SW 1271 (cell line): ENCODE measurements at places on chromosomes 1 and 21.

GRCh38 chr1:197902454-197903195 lies at the start of gene C1orf53:
Gene C1orf53, plus strand, starts transcription at chr1:197902630. Its CDS starts 20 bp downstream, at chr1:197902650.
- peak; percentile 56 for DNase-seq

- DNase-seq: no peak
These were observed 42.2 kb downstream of the KCNK1 start for GRCh38 chr1:233656032-233656635.

DNA sequence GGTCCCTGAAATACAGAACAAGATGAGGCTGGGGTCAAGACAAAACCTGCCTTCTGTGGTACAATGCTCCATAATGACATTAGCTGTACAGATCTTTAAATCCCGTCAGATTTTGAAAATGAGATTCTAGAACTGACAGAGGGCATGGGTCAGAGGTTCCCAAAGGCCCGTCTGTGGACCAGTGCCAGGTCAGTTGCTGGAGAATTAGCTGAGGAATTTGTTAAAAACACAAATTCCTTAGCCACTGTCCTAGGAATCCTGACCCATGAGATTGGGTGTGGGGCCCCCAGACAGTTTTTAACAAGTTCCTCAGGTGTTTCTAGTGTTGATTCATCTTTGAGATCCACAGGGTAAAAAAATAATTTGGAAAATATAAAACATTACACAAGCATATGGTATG lies 97.0 kb downstream of the SIPA1L2 start:
- DNase-seq: no peak

DNA sequence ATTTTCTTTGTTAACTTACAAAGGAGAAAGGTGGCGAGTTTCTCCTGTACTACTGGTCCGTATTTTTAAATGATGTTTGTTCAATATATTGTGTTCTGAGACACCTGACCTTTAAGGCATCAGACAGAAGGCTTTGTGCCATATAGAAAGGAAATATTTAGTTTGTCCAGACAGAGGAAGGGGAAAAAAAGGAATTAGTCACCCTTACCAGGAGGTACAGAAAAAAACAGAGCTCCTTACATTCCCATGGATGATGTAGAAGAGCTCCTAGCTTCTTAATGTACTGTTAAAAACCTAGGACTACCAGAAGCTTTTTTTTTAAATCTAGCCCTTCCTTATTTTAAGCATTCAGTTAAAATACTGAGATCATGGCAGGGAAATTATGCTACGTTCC lies 12.4 kb upstream of the PODN start:
- no peak for DNase-seq

- no peak for DNase-seq
These were observed 85.5 kb downstream of the CLIC4 start for GRCh38 chr1:24830680-24831272.

GRCh38 chr21:36321325-36322082 lies 1.5 kb downstream of the MORC3 start:
- DNase-seq: no peak

- no peak for DNase-seq
These were observed 57.1 kb upstream of the DR1 start for GRCh38 chr1:93288558-93288957.

DNA sequence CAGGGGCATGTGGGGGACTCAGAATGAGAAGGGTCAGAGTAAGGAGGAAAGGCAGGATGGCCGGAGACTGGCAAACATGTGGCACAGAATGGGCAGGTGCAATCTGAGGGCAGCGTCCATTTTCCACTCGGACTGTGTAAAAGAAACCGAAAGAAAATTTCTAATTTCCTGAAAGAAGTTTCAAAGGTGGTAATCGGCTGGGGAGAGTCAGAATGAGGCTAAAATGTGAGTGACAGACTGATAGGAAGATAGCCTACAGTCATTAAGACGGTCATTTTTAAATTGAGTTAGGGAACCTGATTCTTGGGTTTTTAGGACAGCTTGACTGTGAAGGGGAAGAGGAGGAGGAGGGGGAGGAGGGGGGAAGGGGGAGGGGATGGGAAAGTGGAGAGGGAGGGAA lies 23.6 kb downstream of the COA6 start:
- no peak for DNase-seq

DNA sequence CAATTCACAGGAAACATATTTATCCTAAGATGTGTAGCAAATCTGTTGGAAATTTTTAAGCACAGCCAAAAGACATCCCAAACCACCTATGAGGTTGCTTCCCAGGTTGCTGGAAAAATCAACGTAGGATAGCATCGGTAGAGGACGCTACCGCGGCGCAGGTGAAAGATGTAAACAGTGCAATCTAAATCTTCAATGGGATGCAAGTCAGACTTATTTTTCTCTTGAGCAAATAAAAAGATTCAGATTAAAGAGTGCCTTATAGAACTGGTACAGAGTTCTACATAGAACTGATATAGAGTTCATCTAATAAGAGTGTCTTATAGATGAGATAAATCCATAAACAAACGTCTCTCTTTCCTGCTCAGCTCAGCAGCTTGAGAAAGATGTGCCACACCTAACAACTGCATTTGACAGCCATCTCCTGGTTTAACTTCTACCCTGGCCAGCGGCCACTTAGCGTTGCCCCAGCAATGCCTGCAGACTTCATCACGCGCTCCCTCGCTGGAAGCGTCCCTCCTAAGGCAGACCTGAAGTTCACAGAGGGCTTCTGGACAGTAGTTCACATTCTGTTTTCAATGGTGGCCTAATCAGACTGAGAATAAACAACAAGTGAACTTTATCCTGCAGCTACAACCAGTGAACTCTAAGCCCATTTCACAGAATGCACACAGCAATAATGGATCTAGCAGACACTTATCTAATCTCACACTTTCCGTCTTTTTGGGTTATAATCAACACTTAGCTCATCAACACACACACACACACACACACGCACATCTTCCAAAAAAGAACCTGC lies 164.5 kb downstream of the TOMM20 start:
- no peak for DNase-seq

- no peak for DNase-seq
These were observed 1.1 kb downstream of the TNFRSF4 start for GRCh38 chr1:1212780-1213344.

GRCh38 chr1:31902510-31902860 lies 35.7 kb downstream of the PTP4A2 start:
- DNase-seq: no peak

DNA sequence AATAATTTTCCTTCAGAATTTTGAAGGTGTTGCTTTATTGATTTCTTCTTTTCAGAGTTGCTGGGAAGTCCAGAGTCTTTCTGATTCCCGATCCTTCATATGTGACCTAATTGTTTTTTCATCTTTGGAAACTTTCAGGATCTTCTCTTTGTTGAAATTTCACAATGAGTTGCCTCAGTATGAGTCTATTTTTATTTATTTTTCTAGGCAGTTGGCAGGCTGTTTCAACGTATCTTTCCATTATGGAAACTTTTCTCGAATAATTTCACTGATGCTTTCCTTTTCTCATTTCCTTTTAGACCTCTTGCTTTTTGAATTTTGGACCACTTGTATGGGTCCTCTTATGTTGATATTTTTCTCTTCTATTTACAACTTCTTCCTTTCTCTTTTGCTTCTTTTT lies 354.3 kb downstream of the TGFB2 start:
- no peak for DNase-seq

GRCh38 chr1:118933051-118933781 lies 54.9 kb downstream of the TBX15 start:
- DNase-seq: no peak

DNA sequence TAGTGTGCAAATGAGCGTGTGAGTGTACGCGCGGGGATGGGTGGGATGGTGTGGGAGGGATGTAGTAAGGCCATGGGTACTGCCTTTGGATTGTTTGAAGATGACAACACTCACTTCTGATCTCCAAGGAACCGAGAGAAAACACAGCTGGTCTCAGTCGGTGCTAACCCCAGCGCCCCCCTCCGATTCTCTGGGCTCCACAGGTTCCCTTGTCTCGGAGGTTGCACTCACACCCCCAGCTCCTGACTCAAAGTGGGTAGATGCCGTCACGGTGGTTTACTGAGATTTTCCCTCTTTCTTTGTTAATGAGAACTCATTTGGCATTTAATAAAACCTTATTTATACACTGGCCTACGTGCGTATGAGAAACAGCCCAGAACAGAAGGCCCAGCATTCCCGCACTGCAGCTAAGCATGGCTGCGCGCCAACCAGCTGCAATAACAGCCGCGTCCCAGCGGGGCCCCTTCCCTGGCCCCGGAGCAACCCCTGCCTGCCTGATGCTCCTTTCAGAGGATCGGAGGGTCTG lies 25.8 kb downstream of the ABCA4 start:
- DNase-seq: no peak

DNA sequence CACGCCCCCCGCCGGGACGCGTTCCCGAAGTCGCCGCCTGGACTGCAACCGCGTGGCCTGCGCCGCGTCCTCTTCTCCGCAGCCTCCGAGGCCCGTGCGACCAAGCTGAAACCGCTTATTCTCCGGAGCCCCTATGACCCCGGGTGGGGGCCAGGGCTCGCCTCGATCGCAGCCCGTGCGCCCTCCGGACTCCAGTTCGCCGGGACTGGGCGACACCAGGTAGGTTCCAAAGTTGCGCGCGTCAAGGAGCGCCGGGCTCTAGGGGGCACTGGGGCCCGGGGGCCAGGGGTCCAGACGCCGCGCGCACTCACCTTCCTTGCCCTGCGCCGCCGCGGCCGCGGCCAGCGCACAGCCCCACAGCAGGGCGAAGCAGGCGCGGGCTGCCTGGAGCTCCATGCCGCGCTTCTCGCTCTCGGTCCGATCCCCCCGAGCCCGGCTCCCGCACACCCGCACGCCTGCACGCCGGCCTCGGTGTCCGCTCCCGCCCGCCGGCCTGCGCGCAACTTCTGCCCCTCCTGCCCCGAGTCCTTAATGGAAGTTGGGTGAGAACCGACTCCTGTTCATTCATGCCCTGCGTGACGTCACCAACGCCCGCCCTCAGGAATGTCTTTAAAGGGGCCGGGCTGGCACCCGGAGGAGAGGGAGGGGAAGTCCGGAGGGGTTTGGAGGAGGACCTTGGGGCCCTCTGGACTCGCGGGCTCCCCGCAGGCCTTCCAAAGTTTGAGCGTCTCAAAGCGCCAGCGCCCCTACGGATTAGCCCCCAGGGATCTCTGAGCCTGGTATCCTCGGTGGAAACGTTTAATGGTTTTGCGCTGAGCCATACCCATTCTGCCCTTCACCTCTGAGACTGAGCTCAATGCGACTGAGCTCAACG lies at the start of gene EPHA2:
EPHA2 (minus strand) TSS at position 533 of the 874 bp plus-strand sequence; CDS start at position 396, 137 bp downstream.
- DNase-seq: peak; percentile 59

GRCh38 chr1:94872771-94873495 lies 52.8 kb downstream of the SLC44A3 start:
- no peak for DNase-seq

GRCh38 chr1:202796670-202797069 lies 11.6 kb downstream of the KDM5B start:
- DNase-seq: no peak

GRCh38 chr1:121471523-121471922 lies 286.7 kb downstream of the SRGAP2C start:
- no peak for DNase-seq

- DNase-seq: no peak
These were observed 50.7 kb downstream of the PGM1 start for GRCh38 chr1:63643926-63644325.

GRCh38 chr1:21317035-21317689 lies 26.9 kb upstream of the ECE1 start:
- no peak for DNase-seq

DNA sequence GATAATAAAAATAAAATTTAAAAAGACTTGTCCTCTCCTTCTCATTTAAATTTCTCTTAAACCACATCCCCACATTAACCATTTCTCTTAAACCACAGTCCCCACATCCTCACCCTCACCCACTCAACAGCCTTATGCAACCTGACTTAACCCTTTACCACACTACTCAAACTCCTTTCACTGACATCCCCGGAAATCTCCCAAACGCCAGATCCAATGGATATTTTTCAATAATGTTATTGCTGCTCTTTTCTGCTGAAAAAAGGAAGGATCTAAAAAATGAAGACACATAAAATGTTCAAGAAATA lies 54.2 kb upstream of the EEIG2 start:
- DNase-seq: no peak

DNA sequence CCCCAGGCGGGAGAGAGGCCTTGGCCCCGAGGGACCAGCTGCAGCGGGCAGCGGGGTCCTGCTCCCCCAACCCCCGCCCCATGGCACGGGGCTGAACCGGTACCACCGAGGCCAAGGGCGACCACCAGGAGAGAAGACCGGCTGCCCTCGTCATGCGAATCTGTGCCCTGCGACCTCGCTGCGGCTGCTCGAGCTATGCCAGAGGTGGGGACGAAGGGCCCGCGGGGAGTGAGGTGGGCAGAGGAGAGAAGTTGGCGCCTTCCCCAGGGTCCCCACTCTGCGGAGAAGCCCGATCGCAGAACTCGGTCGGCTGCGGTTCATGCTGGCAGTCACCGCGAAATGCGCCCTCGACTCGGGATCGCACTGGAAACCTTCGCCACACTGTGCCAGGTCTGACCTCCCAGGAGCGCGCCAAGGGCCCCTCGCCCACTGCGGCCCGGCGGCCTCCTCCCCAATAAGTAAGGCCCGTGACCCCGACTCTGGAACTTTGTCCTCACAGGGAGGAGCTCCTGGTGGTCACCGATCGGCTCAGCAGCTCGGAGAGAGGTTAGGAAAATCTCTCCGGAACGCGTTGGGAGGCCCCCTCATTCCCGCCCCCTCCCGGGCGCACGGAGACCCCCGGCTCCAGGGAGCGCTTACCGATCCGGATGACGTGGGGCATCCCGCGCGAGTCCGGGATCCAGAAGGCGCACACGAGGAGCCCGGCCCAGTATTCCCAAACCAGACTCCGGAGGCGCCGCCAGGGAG lies 787 bp downstream of the GRIK3 start:
- DNase-seq: no peak
